Activated T-cell treated with anti-CD3 and anti-CD28 coated beads, Interleukin-2, amount 50 U/mL, for 48 hours (primary cell): ENCODE measurements at places on chromosomes 2 and 18.

- DNase-seq, result no peak
Measured at GRCh38 chr2:174888646-174889271, 116.4 kb downstream of the CHN1 start.

DNA sequence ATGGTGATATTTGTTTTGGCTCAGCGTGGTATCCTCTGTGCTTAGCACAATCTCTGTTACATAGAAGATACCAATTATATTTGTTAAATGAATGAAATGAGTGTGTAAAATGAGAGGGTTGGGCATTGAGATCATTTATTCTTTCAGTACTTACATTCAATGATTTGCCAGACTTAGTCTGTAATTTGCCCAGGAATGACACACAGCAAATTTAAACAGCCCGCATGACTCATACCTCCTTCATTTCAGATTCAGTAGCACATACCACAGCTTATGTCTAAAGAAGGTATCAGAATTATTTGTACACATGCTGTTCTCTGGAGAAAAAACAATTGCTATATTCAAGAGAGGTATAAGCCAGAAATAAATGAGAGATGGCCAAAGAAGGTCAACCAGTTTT, 37.0 kb downstream of the KLHL14 start:
- DNase-seq, result no peak

GRCh38 chr2:197078535-197078934, 152.0 kb upstream of the PGAP1 start:
- DNase-seq, result no peak

GRCh38 chr2:222582928-222583327, 73.0 kb downstream of the FARSB start:
- DNase-seq, result no peak

- DNase-seq, result no peak
Measured at GRCh38 chr2:12107939-12108338, 361.5 kb downstream of the LPIN1 start.

GRCh38 chr2:134183679-134184078, 70.2 kb upstream of the MGAT5 start:
- DNase-seq, result no peak

- no peak for DNase-seq
Measured at GRCh38 chr2:152420936-152421335, 86.0 kb downstream of the FMNL2 start.

- no peak for DNase-seq
Measured at GRCh38 chr2:54957321-54957999, 92.8 kb downstream of the RTN4 start.

DNA sequence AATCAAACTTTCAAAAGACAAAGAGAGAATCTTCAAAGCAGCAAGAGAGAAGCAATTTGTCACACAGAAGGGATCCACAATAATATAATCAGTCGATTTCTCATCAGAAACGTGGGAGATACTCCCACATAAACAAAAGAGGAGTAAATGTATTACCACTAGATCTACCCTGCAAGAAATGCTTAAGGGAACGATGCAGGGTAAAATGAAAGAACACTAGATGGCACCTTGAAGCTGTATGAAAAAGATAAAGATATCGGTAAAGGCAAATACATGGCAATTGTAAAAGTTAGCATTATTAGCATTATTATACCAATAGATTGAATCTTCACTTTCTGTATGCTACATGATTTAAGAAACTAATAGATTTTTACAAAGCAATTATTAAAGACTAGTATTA, 677.0 kb downstream of the SUCLG1 start:
- DNase-seq, result no peak
